ENCODE measurements at places on chromosomes 2 and 18. TPM values are rescaled to one million over a fixed set of nuclear protein-coding genes. Genes with fewer than 3 reads are reported as not detected.

ABCA12 gene
- 0.12 TPM for total RNA-seq

VWA3B gene
- not detected for total RNA-seq

SERPINB12 gene
- not detected for total RNA-seq

HOXD3 gene
- 7.2 TPM for total RNA-seq

DNAJC27 gene
- total RNA-seq, result 2.3 TPM

DSG1 gene
- total RNA-seq, result not detected

KIAA2012 gene
- not detected for total RNA-seq

KLF7 gene
- 30.6 TPM for total RNA-seq

FLACC1 gene
- 0.15 TPM for total RNA-seq

INPP5D gene
- total RNA-seq, result 26.2 TPM

GRHL1 gene
- total RNA-seq, result 0.82 TPM

PLGLB1 gene
- total RNA-seq, result 1.3 TPM

SNX17 gene
- 108 TPM for total RNA-seq

TLX2 gene
- not detected for total RNA-seq

ANKRD62 gene
- not detected for total RNA-seq

ALLC gene
- total RNA-seq, result not detected

FAM161A gene
- total RNA-seq, result 0.78 TPM

NTSR2 gene
- total RNA-seq, result not detected

SLC9A4 gene
- not detected for total RNA-seq

RAB6D gene
- not detected for total RNA-seq

DIPK1C gene
- not detected for total RNA-seq

SPRED2 gene
- 11.9 TPM for total RNA-seq

CFC1 gene
- not detected for total RNA-seq

CHMP3 gene
- 59.2 TPM for total RNA-seq

GYPC gene
- 308 TPM for total RNA-seq

KATNAL2 gene
- 1.6 TPM for total RNA-seq

RRM2 gene
- total RNA-seq, result 21.4 TPM

ATP6V1B1 gene
- total RNA-seq, result not detected

RPRM gene
- total RNA-seq, result not detected

LINC00305 gene
- total RNA-seq, result 2.6 TPM

CRYBA2 gene
- not detected for total RNA-seq

TMEFF2 gene
- total RNA-seq, result not detected

HOXD13 gene
- not detected for total RNA-seq

COL3A1 gene
- total RNA-seq, result 54.2 TPM

COLEC12 gene
- 13.2 TPM for total RNA-seq

CYP1B1 gene
- total RNA-seq, result 6.4 TPM
